ENCODE measurements at places on chromosomes 3 and 15.

DNA sequence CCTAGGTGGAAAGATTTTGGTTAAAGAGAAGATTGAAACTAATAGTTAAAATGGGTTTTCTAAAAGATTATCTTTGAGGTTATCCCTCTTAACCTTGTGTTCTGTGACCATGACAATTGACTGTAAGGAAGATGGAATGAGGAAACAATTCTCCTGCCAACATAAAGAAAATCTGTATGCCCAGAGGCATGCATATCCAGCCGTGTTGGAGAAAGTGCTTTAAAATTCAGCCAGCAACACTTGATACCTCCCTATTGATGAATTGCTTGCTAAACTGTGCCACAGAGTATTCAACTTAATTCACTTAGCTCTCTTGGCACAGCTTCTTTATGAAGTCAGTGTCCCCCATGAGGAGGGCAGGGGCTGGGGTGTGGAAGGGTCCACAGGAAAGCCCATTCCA, 203.5 kb downstream of the UBE2E2 start:
- DNase-seq: no peak

DNA sequence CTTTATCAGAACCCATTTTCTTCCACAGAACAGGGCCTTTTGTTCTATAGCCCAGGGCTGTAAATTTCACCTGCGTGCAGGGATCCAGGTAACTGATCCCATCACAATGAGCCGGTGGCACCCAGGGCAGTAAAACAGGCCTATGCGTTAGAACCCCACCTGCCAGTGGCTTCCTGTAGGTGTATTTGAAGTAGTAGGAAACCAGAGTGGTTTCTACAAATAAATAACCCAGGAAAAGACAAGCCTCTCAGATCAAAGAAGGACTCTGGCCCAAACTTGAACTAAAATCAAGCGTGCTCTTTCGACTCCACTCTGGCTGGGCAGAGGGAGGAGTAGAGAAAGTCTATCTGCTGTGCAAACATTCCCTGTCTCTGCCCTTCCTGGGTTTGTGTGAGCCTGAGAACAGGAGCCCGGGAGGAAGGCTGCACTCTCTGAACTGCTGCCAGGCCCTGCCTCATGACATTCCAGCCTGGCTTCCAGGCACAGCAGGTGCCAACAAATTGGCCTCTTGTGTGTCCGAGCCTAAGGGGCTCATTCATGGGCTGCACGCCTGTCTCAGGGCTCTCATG, 77.7 kb downstream of the CEMIP start:
- DNase-seq: no peak

DNA sequence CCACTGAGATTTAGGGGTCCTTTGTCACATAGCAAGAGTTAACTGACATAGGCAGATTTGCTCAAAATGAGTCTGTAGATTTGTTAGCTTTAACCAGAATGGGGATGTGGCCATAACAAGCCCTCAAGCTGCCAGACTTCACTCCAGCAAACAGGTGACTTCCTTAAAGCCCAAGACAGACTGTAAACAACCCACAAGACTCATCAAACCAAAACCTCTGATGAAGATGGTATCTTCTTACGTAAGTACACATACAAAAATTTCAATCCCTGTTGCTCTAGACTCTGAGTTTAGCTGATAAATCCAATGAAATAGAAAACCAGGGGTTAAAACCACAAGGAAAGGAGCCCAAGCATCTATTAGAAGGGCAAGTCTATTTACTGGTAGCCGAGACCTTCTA, 18.2 kb upstream of the ZBTB20 start:
- no peak for DNase-seq

DNA sequence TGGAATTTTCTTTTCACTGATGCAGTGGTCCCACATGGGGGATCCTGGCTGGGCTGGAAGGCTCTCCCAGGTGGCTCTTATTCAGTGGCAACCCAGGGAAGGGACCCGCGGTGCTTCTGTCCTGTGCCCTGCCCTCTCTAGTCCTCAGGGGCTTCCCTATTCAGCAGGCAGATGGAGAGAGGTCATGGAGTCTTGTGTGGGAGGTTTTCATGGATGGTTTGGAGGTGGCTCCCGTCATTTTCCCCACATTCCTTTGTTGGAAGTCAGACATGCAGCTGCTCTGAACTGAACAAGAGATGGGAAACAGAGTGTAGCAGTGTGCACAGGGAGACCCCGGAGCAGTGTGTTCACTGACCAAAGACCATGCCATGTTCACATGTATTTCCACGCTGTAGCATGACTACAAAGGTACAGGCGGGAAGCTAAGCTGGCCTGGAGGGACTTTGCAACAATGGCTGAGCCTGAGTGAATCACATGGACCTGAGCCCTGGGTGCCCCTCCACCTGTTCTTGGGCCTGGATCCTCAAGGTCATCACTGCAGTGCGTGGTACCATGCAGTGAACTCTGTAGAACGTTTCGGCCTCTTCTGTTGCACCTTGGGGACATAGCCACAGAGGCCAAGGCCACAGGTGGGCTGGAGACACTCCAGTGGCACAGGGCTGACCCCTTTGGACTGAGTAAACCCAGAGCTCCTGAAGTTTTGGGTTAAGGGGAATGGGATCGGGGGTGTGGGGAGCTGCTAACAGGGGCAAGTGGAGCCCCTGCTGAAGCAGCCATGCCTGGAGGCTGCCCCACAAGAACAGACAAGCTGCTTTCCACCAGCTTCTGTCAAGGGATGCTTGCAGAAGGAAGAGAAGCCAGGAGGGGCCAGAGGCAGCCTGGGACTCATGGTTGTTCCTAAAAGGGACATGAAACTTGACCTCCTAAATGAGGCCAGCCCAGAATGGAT, 123.0 kb downstream of the ASB7 start:
- no peak for DNase-seq

- no peak for DNase-seq
These were observed 57.5 kb downstream of the RBPMS2 start for GRCh38 chr15:64717735-64718495.

DNA sequence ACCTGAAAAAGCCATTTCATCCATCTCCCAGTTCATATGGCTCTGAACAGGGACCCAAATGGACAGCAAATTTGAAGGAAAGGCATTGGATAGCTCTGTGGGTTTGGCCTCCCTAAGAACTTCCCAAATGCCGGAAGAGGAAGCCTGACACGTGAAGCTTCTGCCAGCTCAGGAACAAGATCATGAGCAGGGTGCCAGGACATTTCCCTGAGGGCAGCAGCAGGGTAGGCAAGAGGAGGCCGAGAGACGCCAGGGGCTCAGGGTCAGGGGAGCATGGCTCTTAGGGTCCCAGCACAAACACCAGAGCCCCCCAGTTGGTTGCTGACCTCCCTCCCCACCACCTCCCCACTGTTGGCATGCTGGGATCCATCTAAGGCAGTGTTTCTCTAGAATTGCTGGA, 187.5 kb downstream of the MEGF11 start:
- DNase-seq: no peak

DNA sequence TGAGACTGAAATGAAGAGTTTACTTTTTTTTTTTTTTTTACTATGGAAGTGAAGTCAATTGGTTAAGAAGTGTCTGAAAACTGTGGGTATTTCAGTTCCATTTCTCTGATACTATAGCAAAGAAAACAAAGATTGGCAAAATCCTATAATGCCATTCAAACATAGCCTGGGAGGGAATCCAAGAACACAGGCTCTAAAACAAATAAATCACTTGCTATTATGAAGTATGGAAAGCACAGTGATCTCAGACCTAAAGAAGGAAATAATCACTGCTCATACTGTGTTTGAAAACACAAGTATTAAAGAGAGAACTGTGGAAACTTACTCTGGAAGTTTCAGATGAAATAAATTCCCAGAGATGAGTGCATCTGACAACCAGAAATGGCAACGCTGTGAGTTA, 12.0 kb downstream of the SAMMSON start:
- no peak for DNase-seq

GRCh38 chr3:50299929-50300680, 900 bp upstream of the HYAL3 start:
- no peak for DNase-seq

GRCh38 chr15:55106155-55106554, 90.6 kb downstream of the RSL24D1 start:
- no peak for DNase-seq

DNA sequence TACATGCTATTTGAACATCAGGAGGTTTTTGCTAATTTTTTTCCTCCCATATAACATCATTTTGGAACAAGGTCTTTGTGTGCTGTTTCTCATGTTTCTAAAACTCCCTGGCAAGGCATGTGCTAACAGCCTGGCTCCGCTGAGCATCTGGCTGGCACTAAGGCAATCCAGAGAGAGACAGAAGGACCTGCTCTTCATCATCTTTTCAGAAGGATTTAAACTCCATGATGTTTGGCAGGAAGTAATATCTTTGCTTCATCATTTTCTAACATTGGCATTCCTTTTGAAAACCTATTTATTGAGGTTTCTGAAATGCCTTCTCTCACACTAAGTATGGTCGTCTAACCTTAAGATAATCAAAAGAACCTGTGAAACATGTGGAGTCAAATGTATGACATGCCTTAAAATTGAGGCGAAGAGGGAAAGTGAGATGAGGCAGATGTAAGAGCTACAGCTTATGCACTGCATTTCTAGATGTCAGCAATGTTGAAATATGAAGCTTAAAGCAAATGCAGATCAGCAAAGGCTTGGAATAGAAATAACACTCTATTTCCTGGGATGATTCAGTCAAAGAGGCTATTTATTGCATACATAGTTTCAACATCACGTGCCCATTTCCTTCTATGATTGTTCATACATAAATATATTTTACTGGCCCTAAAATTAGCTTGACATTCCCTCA, 592.0 kb downstream of the ZNF385D start:
- DNase-seq: no peak

GRCh38 chr3:62462104-62462762, 88.9 kb upstream of the FEZF2 start:
- DNase-seq: no peak

- no peak for DNase-seq
These were observed 8.8 kb upstream of the KCTD6 start for GRCh38 chr3:58482917-58483636.

- no peak for DNase-seq
These were observed 51.8 kb upstream of the RFX7 start for GRCh38 chr15:56295433-56295832.

DNA sequence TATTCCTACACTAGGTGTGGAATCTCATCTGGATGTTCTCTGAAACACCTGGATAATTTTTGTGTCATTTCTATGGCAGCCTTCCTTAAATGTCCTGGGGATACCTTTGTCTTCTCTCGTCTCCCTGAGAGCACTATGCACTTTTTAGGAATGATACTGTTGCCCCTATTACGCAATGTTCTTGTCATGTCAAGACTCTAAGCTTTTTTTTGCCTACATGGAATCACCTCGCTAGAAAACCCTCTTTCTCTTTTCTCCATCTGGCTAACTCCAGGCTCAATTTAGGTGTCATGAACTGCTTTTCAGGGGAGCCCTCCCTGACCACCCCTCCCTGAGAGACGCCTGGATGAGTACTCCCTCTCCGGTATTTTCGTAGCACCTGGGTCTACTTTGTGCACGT, 81.3 kb downstream of the SOX2 start:
- DNase-seq: no peak

GRCh38 chr3:105608623-105609022, 241.9 kb downstream of the ALCAM start:
- no peak for DNase-seq

Data from stimulated activated CD4-positive, alpha-beta T cell treated with anti-CD3 and anti-CD28 coated beads, Interleukin-1b, Interleukin-23, amount 100 ng/mL, for 4 hours (primary cell).